ENCODE measurements at places on chromosomes 3 and 15. TPM values are rescaled to one million over a fixed set of nuclear protein-coding genes. Genes with fewer than 3 reads are reported as not detected.

- peak; percentile 80 for DNase-seq
These were observed 1.5 kb downstream of the DUSP7 start for GRCh38 chr3:52054661-52055511.

NR2E3 gene
- 0.77 TPM for total RNA-seq

GRCh38 chr3:144032531-144033239 lies 61.1 kb downstream of the DIPK2A start:
- no peak for DNase-seq

ULK4 gene
- total RNA-seq, result 11.6 TPM
